IMR-90 (cell line): ENCODE measurements at places on chromosomes 6 and 20. TPM values are rescaled to one million over a fixed set of nuclear protein-coding genes. Genes with fewer than 3 reads are reported as not detected.

CD24 gene
- 0.18 and 0.28 TPM in 2 replicates for total RNA-seq

SNTA1 gene
- total RNA-seq, result 13.3 and 15.4 TPM in 2 replicates

- H3K27ac ChIP-seq, result no peak overlapping the region
- no peaks in the 10 kb centered on the region for H3K4me1 ChIP-seq
- DNase-seq, result no peak
- H3K4me3 ChIP-seq, result no peak overlapping the region
These were observed 16.3 kb upstream of the VEGFA start for GRCh38 chr6:43753570-43754183.

DNA sequence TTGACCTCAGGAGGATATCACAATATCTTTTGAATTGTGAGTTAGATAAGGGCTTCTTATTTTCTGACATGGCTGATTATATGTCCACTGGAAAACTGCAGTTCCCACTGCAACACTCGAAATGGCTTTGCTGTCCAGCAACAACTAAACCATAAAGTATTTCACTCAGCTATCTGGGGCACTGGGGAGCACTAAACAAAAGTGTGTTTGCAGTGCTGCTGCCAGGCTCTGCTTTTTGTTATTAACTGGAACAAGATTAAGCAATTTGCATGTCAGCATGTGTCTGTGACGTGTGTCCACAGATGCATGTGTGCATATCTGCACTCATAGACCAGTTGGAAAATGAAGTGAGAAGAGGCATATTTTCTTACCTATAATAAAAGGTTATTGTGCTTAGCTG lies 107.8 kb upstream of the CCN2 start:
- no peaks in the 10 kb centered on the region for H3K36me3 ChIP-seq
- no peaks in the 10 kb centered on the region for H3K27me3 ChIP-seq
- peak overlapping the region; percentile 24; the same call in 1 of the 2 replicates for H3K27ac ChIP-seq

DNA sequence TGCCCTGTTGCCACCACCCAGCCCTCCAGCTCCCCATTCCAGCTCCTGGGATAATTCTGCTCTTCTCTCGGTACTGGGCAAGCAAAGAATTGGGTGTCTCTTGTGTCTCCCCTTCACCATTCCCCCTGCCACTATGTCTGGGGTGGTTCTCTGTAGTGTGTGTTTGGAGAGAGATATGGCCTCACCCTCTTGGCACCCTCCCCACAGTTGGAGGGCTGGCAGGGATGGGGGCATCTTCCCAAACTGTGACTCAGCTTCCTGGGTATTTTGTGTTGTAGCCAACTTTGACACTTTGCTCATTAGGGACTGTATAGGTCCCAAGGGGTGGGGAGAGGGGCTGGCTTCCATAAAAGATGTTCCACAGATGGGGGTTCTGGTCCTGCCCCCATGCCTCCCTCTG lies 1.7 kb downstream of the TNXB start:
- H3K4me1 ChIP-seq, result peaks cover 22% of the 10 kb centered on the region
- no peak overlapping the region for H3K4me3 ChIP-seq
- peak overlapping the region; percentile 83; the same call in 1 of the 2 replicates for H3K27ac ChIP-seq

DNA sequence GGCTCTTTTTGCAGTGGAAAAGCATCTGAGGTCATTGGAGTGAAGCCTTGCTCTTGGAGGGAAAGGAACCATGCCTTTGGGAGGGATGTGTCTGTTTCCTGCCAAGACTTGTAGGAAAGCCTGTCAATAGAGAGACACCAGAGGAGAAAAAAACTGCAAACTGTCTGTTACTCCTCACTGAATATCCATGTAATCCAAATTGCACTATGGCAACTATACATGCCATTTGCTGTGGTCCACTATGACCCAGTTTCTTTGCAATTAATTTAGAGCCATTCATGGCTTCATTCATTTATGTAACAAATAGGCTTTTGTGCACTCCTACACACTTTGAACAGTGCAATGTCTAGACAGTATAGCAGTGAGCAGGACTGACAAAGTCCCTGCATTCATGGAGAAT lies 296.5 kb downstream of the SLC35F1 start:
- H3K4me3 ChIP-seq, result no peak overlapping the region
- H3K4me1 ChIP-seq, result no peaks in the 10 kb centered on the region
- H3K27ac ChIP-seq, result no peak overlapping the region
- no peaks in the 10 kb centered on the region for H3K36me3 ChIP-seq
- H3K27me3 ChIP-seq, result no peaks in the 10 kb centered on the region

GRCh38 chr20:57124800-57125517 lies 141.5 kb downstream of the BMP7 start:
- no peaks in the 10 kb centered on the region for H3K4me1 ChIP-seq
- no peak for DNase-seq
- no peaks in the 10 kb centered on the region for H3K27me3 ChIP-seq

DNA sequence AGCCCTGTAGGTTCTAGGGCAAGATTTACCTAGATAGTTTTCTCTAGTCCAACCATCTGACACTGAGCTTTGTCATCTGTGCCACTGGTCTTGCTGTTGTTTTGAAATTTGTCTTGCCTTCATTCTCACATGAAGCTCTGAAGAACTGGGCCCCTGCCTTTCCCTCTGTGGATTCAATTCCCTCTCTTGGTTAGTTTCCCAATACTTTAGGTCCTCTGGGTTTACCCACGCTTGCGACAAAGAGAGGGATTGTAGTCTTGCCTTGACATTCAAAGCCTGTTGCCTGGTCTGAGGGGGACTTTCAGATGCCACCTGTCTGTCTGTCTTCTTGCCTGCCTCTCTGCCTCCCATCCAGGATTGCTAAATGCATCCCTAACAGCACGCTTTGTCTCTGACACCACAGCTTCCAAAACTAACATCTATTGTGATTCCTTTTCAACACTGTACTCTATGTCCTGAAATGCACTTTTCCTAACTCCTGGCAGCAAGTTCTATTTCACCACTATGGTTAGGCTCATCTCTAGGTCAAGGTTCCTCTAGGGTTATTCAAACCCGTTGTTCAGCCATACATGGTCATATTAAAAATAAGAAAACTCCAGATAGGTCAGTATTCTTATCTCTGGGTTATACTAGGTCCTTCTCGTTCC lies 25.5 kb upstream of the MANEA start:
- H3K27ac ChIP-seq, result no peak overlapping the region
- no peaks in the 10 kb centered on the region for H3K36me3 ChIP-seq
- DNase-seq, result no peak
- H3K4me3 ChIP-seq, result no peak overlapping the region
- H3K4me1 ChIP-seq, result no peaks in the 10 kb centered on the region
- no peaks in the 10 kb centered on the region for H3K27me3 ChIP-seq
